Natural killer cell treated with Interleukin-12 subunit alpha and Interleukin-12 subunit beta and Interleukin-15 and Interleukin-18, amount 100 ng/mL, for 72 hours (primary cell): ENCODE measurements at places on chromosomes 6 and 20.

GRCh38 chr6:47439348-47439668, 38.3 kb upstream of the CD2AP start:
- no peaks in the 10 kb centered on the region for H3K4me1 ChIP-seq
- H3K4me3 ChIP-seq: no peak overlapping the region
- H3K27ac ChIP-seq: no peak overlapping the region
- H3K27me3 ChIP-seq: peaks cover 9% of the 10 kb centered on the region
- DNase-seq: no peak

- H3K36me3 ChIP-seq: no peaks in the 10 kb centered on the region
- H3K27me3 ChIP-seq: peaks cover 33% of the 10 kb centered on the region
- H3K27ac ChIP-seq: no peak overlapping the region
- peaks cover 3% of the 10 kb centered on the region for H3K4me1 ChIP-seq
- no peak overlapping the region for H3K4me3 ChIP-seq
Measured at GRCh38 chr20:63257629-63258028, 3.4 kb upstream of the NKAIN4 start.

DNA sequence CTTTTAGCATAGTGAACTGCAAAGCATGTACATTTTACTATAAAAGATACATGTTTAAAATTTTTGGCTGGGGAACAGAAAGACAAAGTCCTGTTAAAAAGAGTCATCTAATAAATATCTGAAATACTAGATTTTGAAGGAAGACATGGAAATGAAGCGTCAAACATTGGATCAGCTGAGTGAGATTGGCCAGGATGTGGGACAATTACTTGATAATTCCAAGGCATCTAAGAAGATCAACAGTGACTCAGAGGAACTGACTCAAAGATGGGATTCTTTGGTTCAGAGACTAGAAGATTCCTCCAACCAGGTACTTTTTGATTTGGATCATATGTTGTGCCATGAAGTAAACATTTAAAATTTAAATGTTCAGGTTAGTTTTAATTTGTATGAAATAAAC, 162.3 kb downstream of the UTRN start:
- H3K4me1 ChIP-seq: peaks cover 25% of the 10 kb centered on the region
- H3K27ac ChIP-seq: peak overlapping the region; percentile 82
- no peaks in the 10 kb centered on the region for H3K27me3 ChIP-seq
- H3K36me3 ChIP-seq: peaks cover 36% of the 10 kb centered on the region

DNA sequence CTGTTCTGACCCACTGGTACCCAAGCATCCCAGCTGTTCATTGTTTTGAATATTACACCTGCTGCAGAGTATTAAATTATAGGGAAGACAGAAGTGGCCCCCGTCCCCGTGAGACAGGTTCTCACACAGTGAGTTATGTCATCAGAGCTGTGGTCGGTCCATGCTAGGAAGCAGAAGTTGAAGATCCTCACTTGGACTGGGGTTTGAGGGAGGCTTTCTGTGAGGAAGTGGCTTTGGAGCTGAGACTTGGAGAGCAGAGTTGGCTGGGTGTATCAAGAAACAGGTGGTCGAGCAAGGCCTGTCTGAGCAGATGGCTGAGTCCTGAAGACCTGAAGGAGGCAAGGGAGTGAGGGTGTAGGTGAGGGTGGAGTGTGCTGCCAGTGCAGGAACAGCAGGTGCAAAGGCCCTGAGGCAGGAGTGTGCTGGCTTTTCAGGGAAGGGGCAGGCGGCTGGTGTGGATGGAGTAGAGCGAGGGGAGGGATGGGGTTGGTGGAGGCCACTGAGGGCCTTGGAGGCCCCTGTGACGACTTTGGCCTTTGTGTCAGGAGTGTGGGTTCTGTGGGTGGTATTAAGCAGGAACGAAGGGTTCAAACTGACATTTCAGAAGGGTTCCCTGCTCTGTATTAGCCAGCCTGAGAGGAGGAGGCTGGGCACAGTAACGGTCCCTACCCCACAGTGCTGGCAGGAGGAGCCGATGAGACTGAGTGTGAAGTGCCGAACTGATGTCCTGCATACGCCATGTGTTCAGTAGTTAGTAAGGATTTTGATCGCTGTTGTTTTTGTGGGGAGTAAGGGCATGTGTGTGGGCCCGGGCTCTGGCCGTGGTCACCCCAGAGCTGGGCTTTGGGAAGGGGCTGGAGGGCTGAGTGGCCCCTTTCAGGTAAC, 11.8 kb downstream of the SRC start:
- no peaks in the 10 kb centered on the region for H3K27me3 ChIP-seq
- no peak overlapping the region for H3K27ac ChIP-seq
- peaks cover 9% of the 10 kb centered on the region for H3K4me1 ChIP-seq
- H3K36me3 ChIP-seq: no peaks in the 10 kb centered on the region

GRCh38 chr6:12804952-12805645, 88.5 kb downstream of the PHACTR1 start:
- no peak for DNase-seq
- H3K27me3 ChIP-seq: peaks cover 30% of the 10 kb centered on the region
- no peaks in the 10 kb centered on the region for H3K4me1 ChIP-seq
- H3K27ac ChIP-seq: no peak overlapping the region

- H3K4me3 ChIP-seq: no peak overlapping the region
- peaks cover 15% of the 10 kb centered on the region for H3K36me3 ChIP-seq
- peak; percentile 15 for DNase-seq
- H3K27ac ChIP-seq: no peak overlapping the region
- no peaks in the 10 kb centered on the region for H3K27me3 ChIP-seq
Measured at GRCh38 chr20:2123720-2124119, 22.1 kb downstream of the STK35 start.

DNA sequence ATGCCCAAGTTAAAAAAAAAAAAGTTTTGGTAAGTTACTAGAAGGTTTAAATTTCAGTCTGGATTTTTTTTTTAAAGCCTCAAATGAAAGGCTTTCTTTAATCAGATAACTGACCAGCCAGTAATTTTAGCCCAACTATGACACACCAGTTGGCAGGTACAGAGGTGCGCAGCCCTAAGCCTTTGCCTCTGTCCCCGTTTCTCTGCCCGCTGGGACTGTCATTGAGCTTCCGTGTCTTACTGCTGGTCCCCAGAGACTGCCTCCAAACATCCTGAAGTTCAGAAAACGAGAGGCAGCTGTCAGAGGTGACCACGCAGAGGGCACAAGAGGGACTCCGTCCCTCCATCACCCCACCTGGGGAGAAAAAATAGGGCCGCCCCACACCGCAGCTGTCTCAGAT, 118.2 kb downstream of the RPS12 start:
- H3K36me3 ChIP-seq: no peaks in the 10 kb centered on the region
- H3K27ac ChIP-seq: no peak overlapping the region
- no peak overlapping the region for H3K4me3 ChIP-seq
- no peak for DNase-seq

DNA sequence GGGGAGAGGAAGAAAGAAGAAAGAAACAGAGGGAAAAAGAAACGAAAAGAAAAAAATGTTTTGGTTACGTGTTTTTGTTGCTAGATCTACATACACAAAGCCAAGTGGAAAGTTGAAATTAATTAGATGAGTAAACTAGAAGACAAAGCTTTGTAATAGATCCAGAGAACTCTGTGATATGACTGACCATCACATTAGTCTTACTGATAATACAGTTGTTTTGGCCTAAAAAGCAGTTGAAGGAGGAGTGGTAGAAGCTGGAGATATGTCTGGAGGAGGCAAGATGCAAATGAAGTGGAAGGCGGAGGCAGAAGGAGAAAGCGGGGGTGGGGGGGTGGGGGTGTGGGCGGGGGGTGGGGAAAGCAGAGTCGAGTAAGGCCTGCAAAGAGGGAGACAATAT, 500.1 kb upstream of the ID4 start:
- no peaks in the 10 kb centered on the region for H3K4me1 ChIP-seq
- DNase-seq: no peak
- H3K27me3 ChIP-seq: no peaks in the 10 kb centered on the region
- no peak overlapping the region for H3K27ac ChIP-seq

DNA sequence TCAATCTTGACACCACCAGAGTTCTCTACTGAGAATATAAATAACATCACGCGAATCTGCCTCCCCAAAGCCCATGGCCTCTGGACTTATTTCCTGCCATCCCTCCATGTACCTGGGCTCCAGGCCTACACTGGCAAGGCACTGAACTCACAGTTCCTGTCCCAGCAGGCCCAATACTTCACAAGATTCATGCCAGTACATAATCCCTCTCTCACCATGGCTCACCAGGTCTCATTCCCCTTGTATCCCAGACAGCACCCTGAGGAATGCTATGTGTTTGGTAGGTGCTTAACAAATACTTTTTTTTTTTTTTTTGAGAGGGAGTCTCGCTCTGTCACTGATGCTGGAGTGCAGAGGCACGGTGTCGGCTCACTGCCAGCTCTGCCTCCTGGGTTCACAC, 1.9 kb downstream of the KIF16B start:
- H3K27ac ChIP-seq: no peak overlapping the region
- H3K4me3 ChIP-seq: no peak overlapping the region
- H3K27me3 ChIP-seq: no peaks in the 10 kb centered on the region
- H3K36me3 ChIP-seq: no peaks in the 10 kb centered on the region
- no peak for DNase-seq
- peaks cover 10% of the 10 kb centered on the region for H3K4me1 ChIP-seq

GRCh38 chr6:72651174-72651573, 29.3 kb downstream of the KCNQ5 start:
- no peak overlapping the region for H3K4me3 ChIP-seq
- no peak for DNase-seq
- no peaks in the 10 kb centered on the region for H3K36me3 ChIP-seq
- H3K4me1 ChIP-seq: peaks cover 18% of the 10 kb centered on the region

GRCh38 chr20:19660808-19661378, 97.2 kb upstream of the RIN2 start:
- peaks cover 18% of the 10 kb centered on the region for H3K27me3 ChIP-seq
- no peak for DNase-seq
- H3K36me3 ChIP-seq: no peaks in the 10 kb centered on the region
